ENCODE measurements at places on chromosomes 16 and 17.

DNA sequence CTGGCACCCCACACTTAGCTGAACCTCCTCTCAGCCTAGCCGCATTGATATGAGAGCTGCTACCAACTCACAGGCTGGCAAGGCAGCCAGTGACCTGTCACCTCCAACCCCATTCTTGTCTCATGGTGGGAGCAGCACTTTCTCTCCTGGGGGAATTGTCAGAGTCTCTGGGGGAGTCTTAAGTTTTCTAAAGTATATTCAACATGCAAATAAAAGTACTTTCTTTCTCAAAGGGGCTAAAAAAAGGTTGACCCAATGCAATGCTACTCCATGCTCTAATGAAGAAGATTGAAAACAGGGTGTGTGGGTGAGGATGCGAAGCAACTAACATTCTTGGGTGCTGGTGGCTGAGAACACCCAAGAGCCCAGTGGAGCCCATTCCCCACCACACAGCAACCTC is 53.1 kb upstream of the SREBF1 start:
- no peak for DNase-seq

DNA sequence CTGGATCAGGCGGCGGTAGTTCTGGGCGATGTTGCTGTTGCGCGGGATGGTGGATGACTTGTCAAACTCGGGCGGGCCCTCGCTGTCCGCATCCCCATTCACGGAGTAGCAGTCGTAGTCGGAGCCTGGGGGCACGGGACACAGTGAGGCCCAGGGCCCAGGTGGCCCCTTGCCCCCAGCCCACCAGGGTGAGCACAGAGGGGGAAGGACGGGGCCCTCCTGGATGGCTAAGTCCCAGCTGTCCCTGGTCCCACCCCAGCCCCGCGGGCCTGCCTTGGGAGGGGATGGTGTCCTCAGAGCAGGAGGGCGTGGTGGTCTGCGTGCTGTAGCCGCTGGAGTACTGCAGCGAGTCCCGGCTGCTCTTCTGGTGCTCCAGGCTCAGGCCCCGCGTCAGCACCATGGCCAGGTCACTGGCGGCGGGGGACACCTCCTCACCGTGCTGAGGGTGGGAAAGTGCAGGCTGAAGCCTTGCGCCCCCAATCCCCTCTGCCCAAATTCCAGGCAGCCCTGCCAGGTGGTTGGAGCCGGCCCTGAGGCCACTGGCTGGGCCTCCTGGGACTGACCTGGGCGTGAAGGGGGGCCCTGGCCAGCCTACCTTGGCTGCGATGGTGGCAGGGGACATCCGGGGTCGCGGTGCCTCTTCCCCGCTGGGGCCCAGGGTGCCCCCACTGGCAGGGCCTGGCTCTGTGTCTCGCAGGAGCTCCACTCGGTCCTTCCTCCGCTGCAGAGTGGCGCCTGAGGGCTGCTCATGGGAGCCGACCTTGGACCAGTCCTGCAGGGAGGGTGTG is 18.2 kb downstream of the IL34 start:
- no peak for DNase-seq

GRCh38 chr16:28204204-28204603 is 7.6 kb downstream of the XPO6 start:
- no peak for DNase-seq

DNA sequence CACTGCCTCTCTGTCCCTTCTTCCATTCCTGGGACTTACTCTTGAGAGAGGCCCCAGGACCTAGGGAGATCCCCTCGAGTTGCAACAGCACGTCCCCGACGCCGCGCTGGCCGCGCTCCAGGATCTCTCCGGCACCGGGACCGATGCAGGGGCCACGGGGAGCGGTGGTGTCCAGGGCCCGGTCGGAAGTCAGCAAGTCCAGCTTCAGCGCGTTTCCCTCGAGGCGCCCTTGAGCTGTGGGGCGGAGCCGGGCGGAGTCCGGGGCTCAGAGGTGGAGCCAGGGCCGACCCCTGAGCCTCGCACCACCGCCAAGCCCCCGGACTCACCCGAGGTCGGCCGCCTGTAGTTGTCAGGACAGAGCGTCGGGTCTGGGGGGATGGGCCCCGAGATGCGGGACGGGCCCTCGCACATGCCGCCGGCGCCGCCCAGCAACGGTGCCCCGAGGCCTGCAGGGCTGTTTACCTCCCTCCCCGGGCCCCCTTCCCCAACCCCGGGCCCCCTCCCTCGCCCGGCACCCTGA is 458 bp downstream of the ENKD1 start:
- DNase-seq, result no peak

DNA sequence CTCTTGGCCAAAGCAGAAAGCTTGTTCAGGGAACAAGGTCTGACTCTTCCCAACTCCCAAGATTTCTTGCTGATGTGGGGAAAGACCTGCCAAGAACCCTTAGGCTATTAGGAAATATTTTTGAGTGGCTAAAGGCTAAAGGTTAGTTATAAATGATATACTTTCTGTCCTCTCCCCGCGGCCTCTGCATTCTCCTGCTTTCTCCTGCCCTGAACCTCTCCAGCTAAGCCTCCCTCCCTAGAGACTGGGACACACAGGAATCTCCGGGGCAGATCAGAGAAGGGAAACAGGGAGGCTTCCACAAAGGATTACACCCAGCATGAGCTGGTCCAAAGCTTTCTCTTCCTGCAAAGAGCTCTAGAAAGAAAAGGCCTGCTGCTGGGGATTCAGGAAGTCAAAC is 2.3 kb downstream of the SLC43A2 start:
- DNase-seq, result no peak

DNA sequence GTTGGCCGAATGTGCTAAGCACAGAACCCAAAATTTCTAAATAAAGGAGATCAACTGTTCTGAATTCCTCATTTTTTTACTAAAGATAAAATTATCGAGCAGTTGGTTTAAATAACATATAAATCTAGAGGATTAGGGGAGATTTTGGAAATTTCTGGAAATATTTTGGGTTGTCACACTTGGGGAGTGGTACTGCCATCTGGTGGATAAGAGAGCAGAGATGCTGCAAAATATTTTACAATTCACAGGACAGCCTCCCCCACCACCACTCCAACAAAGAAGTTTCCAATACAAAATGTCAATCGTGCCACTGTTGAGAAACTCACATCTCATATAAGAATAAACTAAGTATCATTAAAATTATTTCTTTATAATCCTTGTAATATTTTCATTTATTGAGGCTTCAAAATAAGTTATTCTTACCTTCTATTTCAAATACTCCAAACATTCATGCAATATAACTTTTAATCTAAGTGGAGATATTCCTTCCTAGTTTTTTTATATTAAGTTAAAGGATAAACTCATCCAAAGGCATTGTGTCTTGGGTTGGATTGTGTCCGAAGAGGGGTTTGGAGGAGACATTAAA is 17.0 kb upstream of the ABCA8 start:
- DNase-seq, result no peak

GRCh38 chr17:15999974-16000827 is 577 bp downstream of the TTC19 start:
- no peak for DNase-seq

DNA sequence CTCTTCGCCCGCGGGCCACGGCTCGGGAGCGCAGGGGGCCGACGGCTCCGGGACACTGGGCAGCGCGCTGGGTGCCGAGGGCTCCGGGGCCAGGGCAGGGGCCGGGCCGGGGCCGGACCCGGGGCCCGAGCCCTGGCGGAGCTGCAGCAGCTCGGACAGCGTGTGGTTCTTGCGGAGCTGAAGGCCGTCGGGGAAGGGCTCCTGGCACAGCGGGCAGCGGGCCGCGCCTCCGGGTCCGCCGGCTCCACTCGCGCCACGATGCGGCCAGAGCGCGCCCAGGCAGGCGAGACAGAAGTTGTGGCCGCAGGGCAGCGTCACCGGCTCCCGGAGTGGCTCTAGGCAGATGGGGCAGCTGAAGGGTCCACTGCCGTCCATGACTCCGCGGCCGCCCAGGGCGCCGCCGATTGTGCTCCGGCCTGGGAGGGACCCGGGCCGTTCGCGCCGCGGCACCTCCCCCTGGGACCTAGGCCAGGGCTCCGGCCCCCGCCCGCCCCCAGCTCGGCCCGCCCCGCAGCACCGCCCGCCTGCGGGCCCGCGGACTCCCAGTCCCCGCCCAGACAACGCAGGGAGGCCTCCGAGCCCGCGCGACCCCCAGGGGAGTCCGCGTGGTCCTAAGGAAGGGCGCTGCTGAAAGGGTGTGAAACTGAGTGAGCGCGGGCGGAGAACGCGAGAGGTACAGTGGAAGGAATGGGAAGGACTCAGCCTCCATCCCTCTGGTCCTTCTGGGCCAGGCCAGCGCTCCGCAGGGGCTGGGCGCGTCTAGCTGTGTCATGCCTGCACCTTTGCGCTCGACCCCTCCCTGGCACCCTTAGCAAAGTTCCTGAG is at the start of gene TRIM47:
TRIM47 (minus strand) TSS at position 408 of the 825 bp plus-strand sequence; CDS start at position 375, 33 bp downstream.
- no peak for DNase-seq
